Cardiac septum (tissue), 1 donor: ENCODE measurements at places on chromosomes 3 and 15. TPM values are rescaled to one million over a fixed set of nuclear protein-coding genes. Genes with fewer than 3 reads are reported as not detected.

TLR9 gene
- total RNA-seq = 0.16 TPM

SPSB4 gene
- 4.9 TPM for total RNA-seq

CYP8B1 gene
- not detected for total RNA-seq

GOLGA6L10 gene
- 0.86 TPM for total RNA-seq

RLBP1 gene
- not detected for total RNA-seq

RTP1 gene
- not detected for total RNA-seq

CLDN18 gene
- total RNA-seq = not detected
